ENCODE measurements at places on chromosomes 6 and 20. TPM values are rescaled to one million over a fixed set of nuclear protein-coding genes. Genes with fewer than 3 reads are reported as not detected.

The ARMC2 gene
- 1.0 TPM for total RNA-seq

The TRERF1 gene
- 2.5 TPM for total RNA-seq

The GABRR1 gene
- total RNA-seq = not detected

DNA sequence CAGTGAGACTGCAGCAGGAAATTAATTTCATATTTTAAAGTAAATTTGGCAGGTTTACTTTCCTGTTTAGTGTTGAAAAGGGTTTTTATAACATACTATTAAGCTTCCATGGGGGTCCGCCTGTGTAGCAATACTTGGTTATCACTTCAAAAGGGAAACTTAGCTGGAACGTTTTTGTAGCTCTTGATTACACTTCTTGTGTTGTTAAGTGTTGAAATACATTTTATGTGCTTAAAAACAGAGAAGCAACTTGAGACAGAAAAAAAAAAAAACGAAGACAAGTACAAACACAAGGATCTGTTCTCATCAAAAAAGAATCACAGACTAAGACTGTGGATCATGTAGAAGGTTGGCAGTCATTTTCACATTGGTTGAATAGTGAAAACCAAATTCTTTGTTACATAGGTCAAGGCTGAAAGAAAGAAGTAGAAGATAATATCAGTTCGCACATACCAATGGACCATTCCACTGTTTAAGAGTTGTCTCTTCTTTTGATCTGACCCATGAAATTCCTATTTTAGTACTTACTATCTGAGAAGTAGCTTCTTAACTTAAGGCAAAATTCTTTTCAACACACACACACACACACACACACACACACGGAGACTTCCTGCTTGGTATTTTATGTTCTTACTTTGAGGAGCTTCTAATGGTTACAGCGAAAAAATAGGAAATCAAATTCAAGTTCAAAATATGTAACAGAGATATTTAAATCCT, 113.9 kb upstream of the SLC35B3 start:
- no peak for DNase-seq

DNA sequence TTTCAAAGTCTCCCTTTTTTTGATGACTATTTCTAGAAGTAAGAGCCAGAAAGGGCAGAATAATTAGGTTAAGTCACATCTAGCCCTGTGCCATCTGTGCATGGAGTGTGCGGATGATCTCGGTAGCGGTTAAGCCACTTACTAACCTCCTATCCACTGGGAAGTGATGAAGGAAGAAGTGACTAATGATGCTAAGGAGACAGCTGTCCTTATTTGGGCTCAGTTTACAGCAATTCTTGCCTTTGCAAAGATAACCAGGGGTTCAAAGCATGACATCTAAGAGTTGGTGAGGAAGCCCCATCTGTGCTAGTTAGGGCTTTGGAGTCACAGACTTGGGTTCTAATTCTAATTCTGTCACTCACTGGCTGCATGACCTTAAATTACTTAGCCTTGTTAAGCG, 62.4 kb upstream of the RREB1 start:
- DNase-seq = no peak

DNA sequence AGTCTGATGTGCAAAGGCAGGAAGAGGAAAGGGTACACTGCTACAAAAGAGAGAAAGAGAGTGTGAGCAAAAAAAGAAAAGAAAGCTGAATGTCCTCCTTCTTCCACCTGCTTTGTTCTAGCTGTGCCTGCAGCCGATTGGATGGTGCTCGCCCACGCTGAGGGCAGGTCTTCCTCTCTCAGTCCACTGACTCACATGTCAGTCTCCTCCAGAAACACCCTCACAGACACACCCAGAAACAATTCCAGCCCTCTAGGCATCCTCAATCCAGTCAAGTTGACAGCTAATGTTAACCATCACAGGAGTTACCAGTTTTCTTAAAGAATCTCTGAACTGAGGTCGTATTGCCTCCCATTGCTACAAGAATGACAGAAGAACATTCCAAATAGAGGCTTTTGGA, 411.9 kb upstream of the SASH1 start:
- DNase-seq = no peak

GRCh38 chr6:149513915-149514314, 29.1 kb upstream of the ZC3H12D start:
- no peak for DNase-seq

DNA sequence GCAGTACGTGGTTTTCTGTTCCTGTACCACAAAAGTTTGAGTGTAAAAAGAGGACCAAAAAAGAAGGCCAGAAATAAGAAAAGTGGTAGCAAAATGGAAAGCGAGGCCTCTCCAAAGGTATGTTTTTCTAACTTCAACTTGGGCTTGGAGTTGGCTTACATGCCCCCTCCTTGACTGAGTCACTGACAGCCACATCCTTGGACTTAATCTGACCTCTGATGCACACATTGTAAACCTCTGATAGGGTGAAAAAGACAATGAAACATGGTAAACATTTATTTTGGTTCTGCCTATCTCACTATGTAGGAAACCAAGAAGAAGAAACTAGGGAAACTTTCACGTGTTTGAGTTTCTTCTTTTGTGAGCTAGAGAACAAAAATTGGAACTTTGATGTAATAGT, 503.2 kb upstream of the ID4 start:
- no peak for DNase-seq

DNA sequence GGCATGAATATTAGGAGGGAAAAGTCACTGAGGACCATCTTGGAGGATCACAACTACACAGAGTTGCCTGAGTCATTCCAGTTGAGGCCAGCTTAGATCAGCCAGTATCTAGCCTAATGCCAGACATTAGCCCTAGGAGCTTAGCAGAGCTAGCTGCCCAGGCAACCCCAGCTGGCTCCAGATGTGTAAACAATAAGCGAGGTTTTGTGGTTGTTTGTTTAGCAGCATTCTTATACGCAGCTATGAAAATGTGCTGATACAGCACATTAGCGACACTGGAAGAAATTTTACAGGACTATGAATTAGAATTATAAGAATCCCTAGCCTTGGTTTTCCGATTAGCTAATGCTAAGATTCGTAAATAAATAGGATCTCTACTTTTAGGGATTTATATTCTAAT, 59.3 kb downstream of the BTBD3 start:
- DNase-seq = no peak

DNA sequence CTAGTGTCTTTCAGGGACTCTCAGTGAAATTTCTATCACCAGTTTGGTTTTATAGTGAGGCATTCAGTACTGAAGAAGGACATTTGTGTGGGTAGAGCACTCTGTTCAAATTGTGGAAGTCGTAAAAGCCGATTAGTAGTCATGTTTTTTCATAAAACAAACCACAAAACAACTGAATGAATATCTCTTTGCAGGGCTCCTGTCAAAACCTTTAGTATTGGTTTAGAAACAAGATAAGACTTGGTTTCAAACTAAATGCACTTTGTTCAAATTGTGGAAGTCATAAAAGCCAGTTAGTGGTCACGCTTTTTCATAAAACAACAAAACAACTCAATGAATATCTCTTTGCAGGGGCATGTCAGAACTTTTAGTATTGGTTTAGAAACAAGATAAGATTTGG, 23.8 kb downstream of the ADGRF4 start:
- no peak for DNase-seq

DNA sequence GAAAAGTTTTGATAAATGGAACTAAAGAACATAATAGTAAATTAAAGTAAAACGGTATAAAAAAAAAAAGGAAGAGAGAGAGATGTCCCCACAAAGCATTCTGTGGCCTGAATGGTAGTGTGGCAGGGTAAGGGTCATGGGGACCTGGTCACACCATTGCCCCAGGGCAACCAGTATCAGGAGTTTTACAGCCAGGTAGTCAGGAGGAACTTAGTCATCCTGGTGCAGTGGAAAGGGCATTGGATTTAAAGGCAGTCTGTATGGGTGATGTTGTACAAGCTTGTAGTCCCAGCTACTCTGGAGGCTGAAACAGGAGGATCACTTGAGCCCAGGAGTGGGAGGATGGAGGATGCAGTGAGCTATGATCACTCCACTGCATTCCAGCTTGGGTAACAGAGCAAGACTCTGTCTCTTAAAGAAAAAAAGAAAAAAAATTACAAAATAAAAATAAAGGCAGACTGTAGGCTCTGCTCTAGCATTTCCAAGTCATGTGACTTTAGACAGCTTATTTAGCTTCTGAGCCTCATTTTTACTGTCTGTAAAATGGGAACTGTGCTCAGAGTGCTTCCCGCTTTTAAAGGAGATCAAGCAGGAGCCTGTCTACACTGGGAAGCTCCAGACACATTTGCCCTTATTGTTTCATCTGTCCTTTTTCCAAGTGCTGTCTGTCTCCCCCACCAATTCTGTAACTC, 112.8 kb upstream of the ARMC2 start:
- DNase-seq = no peak

GRCh38 chr6:53771785-53772624, 22.8 kb upstream of the LRRC1 start:
- DNase-seq = no peak

DNA sequence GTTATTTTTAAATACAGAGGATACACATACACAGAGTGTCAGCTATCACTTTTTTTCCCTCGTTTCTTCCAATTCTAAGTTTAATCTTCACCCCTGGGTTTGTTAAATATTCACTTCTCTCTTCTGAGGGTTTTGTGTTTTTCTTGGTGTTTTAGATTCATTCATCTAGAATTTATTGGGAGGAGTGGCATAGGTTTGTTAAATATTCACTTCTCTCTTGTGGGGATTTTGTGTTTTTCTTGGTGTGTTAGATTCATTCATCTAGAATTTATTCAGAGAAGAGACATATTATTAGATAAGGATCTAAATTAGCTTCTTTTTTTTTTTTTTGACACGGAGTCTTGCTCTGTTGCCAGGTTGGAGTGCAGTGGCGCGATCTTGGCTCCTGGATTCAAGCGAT, 3.9 kb downstream of the GTF2H5 start:
- no peak for DNase-seq

DNA sequence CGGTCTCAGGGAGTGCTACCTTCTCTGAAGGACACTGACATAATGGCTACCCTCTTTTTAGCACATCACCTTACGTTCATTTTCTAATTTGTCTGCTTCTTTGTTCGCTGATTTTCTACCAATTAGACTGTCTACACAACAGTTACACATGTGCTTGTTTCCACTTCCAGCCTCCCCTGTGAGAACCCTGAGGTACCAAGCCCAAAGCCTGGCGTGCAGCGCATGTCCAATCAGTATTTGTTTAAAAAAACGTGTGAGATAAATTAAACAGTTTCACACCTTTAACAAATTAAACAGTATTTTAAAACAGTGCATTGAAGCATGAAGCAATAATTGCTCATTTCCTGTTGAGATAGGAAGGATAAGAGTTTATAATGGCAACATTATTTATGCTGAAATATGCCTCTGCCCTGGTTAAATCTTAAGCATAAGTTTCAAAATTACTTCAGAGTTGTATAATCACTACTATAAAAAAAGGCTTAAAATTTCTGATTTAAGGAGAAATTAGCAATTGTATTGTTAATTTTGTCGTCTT, 88.9 kb downstream of the MAP3K5 start:
- DNase-seq = no peak

- no peak for DNase-seq
Measured at GRCh38 chr6:3094815-3095214, 23.7 kb upstream of the BPHL start.

- no peak for DNase-seq
Measured at GRCh38 chr6:41464481-41464880, 81.7 kb upstream of the FOXP4 start.

DNA sequence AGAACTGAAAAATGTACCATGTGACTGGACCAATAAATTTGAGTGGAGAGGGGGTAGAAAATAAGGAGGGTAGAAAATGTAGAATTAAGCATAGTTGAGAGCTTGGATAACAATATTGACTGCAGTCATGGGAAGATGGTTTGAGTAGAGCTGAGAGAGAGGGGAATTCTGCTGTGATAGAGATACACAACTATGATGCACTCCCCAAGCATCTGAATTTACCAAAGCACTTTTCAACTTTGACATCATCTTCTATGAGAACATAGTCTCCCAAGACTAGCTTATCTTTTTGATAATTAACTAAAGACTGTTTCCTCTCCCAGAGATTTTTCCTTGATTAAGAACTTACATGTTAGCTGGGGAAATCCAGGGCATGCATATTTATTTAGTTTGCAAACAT, 103.1 kb downstream of the TNFRSF21 start:
- DNase-seq = no peak

DNA sequence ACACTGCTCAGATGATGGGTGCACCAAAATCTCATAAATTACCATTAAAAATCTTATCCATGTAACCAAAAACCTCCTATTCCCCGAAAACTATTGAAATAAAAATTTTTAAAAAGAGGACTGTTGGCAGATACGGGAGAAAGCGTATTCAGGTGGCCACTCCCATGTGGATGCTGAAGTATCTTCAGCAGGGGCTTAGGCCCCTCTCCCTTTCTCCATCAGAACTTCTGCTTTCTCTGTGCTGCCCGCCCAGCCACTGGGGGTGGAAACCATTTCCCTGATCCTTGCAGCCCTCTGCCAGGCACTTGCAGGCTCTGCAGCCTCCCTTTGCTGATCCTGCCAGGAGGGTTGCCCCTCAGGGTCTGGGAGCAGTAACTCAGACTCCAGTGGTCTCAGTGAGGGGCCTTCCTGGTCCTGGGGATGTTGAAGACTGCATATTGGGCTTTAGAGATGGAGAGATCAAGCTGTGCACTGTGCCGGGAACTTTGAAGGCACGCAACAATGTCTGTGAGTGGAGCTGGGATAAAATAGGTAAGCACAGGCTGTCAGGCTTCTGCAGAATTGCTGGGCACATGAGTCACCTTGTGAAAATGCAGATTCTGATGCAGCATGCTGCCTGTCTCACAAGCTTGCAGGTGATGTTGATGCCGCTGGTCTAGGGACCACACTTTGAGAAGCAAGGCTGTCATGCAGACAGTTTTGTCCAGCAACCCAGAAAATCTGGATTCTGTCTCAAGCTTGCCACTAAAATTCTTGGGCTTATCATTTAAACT, 59.6 kb downstream of the SLC24A3 start:
- DNase-seq = no peak

GRCh38 chr20:53399083-53399482, 194.6 kb downstream of the ZNF217 start:
- no peak for DNase-seq

DNA sequence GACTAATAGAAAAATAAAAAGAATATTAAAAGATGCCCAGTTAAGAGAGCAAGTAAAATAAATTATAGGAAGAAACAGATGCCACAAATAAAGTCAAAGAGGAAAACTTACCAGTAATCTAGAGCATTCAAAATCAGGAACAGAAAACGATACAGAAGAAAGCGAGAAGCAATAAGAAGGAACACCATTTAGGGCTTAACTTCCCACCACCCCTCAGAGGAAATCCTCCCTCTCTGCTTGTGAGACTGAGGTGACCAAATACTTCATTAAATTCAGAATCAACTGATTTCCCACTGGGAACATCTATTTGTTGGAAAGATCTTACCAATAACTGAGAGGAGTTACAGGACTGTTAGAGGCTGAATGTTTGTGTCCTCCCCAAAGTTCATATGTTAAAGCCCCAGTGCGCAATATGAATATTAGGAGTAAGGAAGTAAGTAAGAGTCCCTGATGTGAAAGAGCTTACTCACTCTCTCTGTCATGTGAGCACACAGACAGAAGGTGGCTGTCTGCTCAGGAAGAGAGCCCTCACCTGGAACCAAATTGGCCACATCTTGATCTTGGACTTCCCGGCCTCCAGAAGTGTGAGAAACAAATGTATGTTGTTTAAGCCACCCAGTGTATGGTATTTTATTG, 19.5 kb downstream of the KATNA1 start:
- DNase-seq = no peak

Data from glomerular endothelial cell (primary cell).